Right ventricle myocardium superior (tissue), 1 donor: ENCODE measurements at places on chromosomes 13 and 19. TPM values are rescaled to one million over a fixed set of nuclear protein-coding genes. Genes with fewer than 3 reads are reported as not detected.

Gene PEAK3
- total RNA-seq, result 0.70 TPM

Gene IFI30
- total RNA-seq, result 23.1 TPM

- no peak for DNase-seq
Measured at GRCh38 chr13:60139272-60139671, 24.5 kb downstream of the DIAPH3 start.

Gene SLITRK6
- 0.83 TPM for total RNA-seq

Gene OLFM2
- total RNA-seq, result 2.2 TPM

DNA sequence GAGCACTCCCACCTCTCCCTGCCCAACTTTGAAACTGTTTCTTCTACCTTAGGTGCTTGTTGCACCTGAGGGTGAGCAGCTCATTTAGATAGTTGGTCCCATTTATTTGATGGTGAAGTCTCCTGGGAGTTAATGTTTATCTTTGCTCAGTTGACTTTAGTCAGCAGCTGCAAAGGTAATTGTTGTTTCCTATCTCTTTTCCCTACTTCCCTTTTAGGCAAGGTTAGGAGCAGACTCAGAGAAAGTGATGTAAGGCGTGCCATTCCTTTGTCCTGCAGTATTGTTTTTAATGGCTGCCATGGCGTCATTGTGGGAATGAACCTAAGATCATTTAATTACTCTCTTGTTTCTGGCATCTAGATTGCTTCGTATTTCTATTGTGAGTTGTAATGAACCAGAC, 11.6 kb downstream of the AKAP11 start:
- DNase-seq, result no peak

- no peak for DNase-seq
Measured at GRCh38 chr13:99913167-99913566, 58.4 kb downstream of the ZIC5 start.

Gene HNRNPM
- 113 TPM for total RNA-seq

Gene NR1H2
- total RNA-seq, result 68.4 TPM

Gene SULT2A1
- not detected for total RNA-seq

DNA sequence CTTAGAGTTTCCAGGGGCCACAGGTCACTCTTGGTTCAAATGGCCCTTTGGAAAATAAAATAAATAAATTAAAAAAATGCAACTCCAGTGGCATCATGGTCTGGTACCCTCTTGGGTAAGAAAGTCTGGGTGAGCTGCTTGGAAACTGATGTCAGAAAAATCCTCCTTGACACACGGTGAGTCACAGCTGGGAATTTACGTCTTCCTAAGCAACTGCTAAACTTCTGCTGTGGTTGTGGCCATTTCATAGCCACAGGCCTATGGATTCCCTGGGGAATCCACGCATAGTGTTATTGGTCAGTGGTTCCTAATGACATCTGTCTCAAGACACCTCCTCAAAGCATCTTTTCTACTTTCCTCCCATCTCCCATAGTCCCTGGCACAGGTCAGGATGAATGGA, 220.8 kb downstream of the COG6 start:
- DNase-seq, result no peak

DNA sequence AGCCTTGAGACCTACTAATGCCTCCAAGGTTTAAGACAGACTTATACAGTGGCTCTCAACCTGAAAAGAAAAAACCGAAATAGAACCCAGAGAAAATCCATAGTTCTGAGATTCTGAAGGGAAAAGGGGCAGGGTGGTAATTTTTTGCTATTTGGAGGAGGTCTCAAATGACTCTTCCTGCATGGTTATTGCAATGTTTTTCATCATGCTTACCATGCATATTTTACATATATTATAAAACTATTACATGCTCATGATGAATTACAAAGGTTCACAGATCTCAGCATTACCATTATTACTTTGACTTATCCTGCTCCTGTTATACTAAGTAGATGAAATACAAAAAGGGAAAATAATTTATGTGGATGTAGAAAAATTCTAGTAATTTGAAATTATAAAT, 47.6 kb downstream of the N4BP2L2 start:
- DNase-seq, result no peak

Gene UBE2L5
- not detected for total RNA-seq

Gene SWSAP1
- total RNA-seq, result 1.2 TPM

Gene KCNN4
- total RNA-seq, result 0.19 TPM

- DNase-seq, result no peak
Measured at GRCh38 chr13:86085890-86086289, 286.7 kb upstream of the SLITRK6 start.

Gene ODAD3
- total RNA-seq, result 0.65 TPM

GRCh38 chr13:35411059-35411744, 65.3 kb downstream of the MAB21L1 start:
- no peak for DNase-seq

- DNase-seq, result no peak
Measured at GRCh38 chr13:22214184-22214583, 543.3 kb downstream of the FGF9 start.

Gene LSR
- 4.5 TPM for total RNA-seq

DNA sequence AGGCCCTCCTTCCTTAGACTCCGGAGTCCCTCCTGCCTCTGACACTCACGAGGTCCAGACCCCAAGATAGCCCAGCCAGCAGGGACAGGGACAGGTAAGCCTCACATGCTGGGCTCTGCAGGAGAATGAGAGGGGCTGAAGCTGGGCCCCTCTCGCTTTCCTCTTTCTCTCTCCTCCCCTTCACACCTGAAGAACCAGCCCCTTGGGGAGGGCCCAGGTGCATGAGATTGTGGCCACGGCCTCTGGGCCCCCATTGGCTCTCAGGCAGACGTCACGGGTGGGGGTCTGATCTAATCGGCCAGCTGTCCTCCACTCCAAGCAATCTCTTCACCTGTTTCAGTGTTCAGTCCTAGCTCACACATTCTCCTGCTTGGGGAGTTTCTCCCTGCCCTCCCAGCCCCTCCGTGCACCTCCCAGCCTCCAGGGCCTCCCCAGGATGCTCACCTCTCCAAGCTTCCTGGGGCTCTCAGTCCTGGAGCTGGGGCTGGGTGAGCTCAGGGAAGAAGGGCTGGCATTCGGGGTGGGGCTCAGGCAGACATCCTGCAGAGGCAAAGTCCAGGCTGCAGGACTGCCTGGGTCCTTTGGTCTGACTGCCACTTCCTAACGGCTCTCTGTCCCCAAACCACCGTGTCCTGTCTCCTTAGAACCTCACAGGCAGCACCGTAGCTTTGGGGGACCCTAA, 2.8 kb downstream of the TMEM150B start:
- no peak for DNase-seq

DNA sequence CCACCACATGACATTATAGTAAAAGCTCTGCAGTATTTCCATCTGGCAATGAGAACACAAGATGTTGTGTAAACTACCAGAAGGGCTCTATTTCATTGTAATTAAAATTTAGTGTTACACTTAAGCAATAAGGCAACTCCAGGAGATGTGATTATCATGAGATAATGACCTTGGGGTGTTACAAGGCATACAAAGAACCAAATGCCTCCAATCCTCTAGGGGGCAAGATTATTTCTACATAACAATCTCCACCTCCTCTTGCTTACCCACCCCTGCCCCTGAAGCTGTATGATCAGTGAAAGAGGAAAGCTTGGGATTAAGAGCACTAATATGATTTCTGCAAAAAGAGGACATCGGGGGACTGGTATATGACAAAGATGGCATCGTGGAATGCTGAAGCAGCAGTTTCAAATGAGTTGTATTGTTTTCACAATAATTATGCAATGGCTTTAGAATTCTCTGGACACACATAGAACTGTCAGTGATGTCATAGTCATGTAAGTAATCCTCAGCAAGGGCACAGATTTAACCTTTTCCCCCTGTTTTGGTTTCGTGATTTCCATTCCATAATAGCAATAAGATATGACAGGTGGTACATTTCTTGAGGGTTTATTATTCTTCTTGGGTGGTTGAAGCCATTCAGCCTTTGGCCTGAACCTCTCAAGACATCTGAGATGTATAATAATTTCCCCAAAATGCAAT, 295.3 kb downstream of the MZT1 start:
- no peak for DNase-seq

- DNase-seq, result no peak
Measured at GRCh38 chr13:45681113-45681512, 21.0 kb upstream of the CBY2 start.

- peak; percentile 95 for DNase-seq
Measured at GRCh38 chr19:49808711-49809159, 4.4 kb downstream of the FUZ start.

- no peak for DNase-seq
Measured at GRCh38 chr13:111480976-111481375, 160.5 kb downstream of the TEX29 start.

GRCh38 chr19:14006766-14007562, 844 bp upstream of the RFX1 start:
- peak; percentile 93 for DNase-seq

Gene VSTM2B
- total RNA-seq, result not detected

Gene IGFL3
- total RNA-seq, result not detected

- DNase-seq, result no peak
Measured at GRCh38 chr13:97491452-97491851, 57.5 kb downstream of the RAP2A start.

- no peak for DNase-seq
Measured at GRCh38 chr13:82116422-82116989, 1765.8 kb downstream of the SLITRK1 start.

Gene ZNF541
- 0.35 TPM for total RNA-seq

Gene ZNF837
- total RNA-seq, result 0.13 TPM

Gene CCDC61
- 6.8 TPM for total RNA-seq

DNA sequence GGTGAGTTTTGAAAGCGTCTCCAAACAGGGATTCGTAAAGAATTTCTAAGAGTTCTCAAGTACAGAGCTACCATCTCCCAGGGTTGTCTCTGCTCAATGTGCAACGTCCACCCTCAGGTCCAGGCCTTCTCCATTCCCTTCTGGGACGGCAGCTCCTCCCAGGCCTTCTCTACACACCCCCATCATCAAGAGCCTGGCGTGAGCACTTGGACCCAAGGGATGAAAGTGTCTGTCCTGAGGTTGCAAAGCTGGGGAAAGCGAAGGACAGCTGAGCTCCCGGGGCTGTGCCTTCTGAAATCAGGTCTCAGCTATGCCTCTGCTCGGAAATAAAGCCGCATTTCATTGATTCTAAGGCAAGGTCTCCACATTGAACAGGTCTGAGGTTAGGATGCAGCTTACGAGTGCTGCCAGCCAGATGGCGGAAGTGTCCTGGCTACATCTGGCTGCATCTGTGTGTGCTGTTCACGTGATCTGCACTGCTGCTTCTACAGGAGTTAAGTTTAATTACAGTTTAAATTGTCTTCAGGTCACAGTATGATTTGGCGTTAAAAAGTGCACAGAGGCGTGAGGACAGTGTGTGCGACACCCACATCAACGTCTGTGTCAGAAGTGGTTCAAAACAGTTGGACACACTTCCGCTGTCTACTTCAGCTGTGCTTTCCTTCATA, 27.0 kb upstream of the MIER2 start:
- DNase-seq, result no peak

- DNase-seq, result peak; percentile 57
Measured at GRCh38 chr19:38850976-38851621, 1.3 kb upstream of the HNRNPL start.

Gene FAM124A
- 12.2 TPM for total RNA-seq

- no peak for DNase-seq
Measured at GRCh38 chr19:28449803-28450202, 763.1 kb downstream of the UQCRFS1 start.

Gene F7
- total RNA-seq, result 0.08 TPM

DNA sequence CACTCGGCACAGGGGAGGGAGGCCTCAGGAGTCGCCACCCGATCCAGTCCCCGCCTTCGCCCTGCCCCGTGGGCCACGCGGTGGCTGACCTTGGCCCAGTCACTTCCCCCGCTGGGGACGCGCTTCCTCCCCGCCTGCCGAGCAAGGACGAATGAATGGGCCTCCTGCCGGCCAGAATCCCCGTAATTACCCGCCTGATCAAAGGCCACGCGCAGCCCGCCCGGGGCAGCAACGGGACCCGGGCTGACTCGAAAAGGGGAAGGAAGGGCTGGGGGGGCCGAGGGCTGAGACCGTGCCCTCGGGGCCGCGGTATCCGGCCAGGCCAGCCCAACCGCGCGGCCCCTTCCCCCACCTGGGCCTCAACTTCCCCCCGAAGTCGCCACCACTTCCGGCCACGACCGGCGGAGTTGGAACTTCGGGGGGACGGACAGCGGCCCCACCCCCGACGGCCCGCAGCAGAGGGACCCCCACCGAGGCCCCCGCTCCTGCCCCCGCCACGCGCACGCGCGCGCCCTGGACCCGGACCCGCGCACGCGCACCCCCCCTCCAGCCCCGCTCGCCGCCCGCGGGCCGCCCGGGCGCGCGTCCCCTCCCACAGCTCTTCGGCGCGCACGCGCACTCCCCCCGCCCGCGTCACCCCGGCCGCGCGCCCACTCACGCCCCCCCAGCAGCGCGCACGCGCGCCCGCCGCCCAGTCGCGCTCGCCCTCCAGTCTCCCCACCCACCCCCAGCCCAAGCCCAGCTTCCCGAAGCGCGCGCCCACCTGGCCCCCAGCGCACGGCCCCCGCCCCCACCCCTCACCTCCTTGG, 520 bp downstream of the ZNF787 start:
- peak; percentile 91 for DNase-seq

Gene EEF1AKMT1
- 9.0 TPM for total RNA-seq

- DNase-seq, result no peak
Measured at GRCh38 chr19:50478901-50479715, 2.5 kb upstream of the GARIN5A start.
